ENCODE measurements at places on chromosomes 3 and 15.

DNA sequence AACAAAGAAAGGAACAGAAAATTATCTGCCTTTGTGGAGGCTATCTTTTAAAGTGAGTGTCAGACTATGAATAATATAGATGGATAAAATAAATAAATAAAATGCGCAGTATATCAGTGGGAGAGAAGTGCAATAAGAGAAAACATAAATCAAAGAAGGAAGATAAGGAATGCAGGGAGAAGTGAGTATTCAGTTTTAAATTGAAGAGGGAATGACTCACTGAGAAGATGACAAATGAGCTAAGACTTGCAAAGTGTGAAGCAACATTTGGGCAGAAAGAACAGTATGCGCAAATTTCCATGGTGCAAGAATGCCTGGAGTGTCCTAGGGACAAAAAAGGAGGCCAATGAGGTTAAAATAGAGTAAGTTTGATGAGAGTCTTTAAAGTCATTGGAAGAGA, 1300.1 kb upstream of the ALCAM start:
- no peak for DNase-seq

- no peak for DNase-seq
These were observed 161.0 kb downstream of the NAALADL2 start for GRCh38 chr3:175020101-175020500.

DNA sequence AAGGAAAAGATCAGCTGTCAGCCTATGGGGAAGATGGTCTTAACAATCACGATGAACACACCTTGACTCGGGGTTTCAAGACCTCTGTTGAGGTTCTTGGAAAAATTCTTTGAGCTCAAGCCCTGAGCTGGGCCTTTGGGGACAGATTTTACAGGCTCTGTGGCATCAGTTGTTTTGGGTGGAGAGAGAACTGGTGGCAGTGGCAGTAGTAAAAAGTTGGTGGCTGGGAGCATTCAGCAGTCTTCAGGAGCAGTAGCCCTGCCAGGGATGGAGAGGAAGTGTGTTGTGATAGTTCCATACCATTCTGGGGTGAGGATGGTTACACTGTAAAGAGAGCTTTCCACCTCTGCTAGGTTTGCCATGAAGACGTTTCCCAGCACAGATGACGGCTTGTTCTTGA, 4.9 kb upstream of the KY start:
- DNase-seq, result no peak

DNA sequence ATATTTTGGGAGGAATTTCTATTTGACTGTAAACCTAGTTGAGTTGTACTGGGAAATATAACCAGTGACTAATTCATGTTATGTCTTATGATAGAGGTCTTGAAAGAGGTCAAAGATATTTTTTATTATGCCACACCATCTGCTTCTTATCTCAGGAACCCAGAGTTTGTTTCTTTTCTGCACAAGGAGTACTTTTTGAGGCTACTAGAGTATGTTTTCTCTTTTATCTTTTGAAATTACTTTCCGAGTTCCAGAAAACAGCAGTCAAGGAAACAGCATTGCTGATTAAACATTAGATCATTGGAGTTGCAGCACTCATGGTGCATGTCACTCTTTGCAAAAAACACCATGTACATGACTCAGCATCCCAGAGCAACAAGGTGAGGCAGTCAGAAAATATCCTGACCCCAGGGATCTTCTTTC, 645.8 kb upstream of the NR2F2 start:
- no peak for DNase-seq

DNA sequence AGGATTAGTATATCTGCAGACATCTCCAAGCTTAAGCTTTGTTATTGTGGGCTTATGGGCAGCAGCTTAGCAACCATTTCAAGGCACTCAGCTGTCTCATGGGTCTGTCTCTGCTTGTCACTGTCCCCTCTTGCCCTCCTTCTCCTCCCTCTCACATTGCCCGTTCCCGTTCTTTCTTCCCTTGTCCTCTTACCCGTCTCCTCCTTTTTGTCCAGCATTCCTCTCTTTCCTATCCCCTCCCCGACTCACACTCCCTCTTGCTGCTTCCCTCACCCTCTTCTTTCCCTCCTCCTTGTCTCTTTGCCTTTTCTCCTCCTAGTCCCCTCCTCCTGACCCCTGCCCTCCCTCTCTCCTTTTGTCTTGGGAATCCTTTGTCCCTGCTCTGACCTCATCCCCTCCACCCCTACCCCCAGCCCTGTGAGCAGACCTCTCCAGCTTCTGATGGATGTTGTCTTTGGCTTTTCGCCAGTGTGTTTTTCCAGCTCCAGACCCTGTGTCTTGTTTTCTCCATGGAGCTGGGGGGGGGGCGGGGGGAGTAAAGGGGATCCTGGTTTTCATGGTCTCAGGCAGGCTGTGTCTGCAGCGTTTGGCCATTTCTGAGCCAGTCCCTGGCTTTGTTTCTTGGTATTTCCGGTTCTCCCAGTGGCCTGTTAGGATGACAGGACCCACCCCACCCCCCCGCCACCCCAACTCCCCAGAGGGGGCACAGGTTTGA, 47.9 kb upstream of the TRAK1 start:
- DNase-seq, result no peak

- DNase-seq, result no peak
These were observed 70.1 kb downstream of the HMCES start for GRCh38 chr3:129348734-129349133.

DNA sequence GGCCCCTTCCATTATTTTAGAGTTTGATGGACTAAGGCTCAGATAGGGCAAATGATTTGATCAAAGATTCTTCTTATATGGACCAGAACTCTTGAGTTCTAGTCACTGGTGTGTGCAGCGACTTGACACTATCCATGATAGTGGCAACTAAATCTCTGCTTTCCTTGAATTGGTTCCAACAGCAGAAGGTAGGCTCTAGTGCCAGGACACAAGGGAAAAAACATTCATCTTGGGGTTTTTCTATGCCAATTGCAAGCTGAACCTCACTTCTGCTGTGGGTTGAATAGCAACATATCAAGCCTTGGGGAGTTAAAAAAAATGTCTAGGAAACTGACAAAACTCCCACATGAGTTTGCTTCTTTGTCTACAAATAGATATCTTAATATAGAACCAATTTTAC, 35.1 kb downstream of the CTXND1 start:
- DNase-seq, result no peak

DNA sequence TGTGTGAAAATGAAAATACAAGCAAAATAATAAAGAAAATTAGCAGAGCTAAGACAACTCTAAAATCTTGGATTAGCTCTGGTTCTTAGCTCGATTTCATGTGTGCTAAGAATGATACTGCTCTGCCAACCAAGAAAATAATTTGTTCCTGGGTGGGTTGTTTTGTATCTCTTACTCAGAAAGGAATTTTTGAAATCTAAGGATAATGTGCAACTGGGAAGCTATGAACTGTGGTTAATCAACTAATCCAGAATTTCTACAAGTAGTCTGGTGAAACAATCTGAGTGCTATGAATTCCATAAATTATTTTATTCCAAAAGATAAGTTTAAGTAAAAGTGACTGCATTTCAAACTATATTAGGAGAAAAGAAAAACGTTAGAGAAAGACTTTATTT, 92.0 kb downstream of the TFDP2 start:
- no peak for DNase-seq

DNA sequence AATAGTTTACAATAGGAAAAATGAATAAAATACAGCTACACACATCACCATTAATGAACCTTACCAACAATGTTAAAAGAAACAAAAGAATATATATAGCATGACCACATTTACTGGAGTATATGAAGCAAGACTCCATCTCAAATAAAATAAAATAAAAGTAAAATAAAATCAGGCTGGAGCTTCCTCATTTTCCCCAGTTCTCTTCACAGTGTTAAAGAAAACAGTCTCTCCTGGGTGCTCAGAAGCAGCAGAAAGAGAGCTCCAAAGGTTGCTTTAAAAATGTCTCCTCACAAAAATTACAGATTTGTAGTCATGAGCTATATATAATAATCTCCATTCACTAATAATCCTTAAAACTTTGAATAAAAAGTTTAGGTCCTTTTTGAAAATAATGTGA, 48.8 kb downstream of the PIK3CB start:
- no peak for DNase-seq

GRCh38 chr15:88219623-88220022, 36.9 kb downstream of the NTRK3 start:
- DNase-seq, result no peak

- no peak for DNase-seq
These were observed 246.9 kb upstream of the AGTR1 start for GRCh38 chr3:148450819-148451218.

DNA sequence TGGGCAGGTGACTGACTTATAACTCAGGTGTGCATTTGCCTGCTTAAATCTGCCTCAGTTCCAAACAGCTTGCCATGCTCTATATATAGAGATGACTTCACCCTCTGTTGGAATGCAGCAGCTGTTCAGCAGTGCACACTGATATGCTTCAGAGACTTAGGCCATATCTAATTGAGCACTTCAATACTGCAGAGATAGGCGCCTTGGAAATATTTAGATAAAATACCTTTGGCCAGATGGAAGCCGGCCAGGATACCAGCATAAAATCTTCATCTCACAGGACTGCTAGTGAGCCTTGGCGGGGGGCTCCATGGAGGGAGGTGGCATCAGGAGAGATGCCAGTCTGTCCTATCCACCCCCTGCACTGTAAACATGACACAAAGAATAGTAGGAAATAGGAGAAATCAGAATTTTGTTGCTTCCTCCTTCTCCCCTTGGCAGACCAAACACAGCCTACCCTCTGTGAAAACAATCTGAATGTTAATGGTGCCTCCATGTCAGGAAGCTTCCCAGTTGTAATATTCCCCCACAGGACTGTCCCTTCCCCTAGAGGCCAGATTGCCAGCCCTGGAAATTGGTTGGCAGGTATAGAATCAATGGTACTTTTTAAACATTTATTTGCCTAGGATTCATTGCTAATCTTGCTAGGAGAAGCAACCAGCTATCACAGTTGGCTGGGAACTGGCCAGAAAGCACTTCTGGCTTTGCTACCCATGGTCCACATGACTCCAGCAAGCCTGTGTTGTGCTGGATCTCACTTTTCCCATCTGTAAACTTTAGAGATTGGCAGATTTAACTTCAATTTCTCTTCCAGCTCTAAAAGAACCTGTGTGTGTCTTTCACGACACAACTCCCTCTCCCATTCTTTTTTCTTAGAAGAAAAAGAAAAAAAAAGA, 215.5 kb upstream of the KCNMB2 start:
- no peak for DNase-seq

DNA sequence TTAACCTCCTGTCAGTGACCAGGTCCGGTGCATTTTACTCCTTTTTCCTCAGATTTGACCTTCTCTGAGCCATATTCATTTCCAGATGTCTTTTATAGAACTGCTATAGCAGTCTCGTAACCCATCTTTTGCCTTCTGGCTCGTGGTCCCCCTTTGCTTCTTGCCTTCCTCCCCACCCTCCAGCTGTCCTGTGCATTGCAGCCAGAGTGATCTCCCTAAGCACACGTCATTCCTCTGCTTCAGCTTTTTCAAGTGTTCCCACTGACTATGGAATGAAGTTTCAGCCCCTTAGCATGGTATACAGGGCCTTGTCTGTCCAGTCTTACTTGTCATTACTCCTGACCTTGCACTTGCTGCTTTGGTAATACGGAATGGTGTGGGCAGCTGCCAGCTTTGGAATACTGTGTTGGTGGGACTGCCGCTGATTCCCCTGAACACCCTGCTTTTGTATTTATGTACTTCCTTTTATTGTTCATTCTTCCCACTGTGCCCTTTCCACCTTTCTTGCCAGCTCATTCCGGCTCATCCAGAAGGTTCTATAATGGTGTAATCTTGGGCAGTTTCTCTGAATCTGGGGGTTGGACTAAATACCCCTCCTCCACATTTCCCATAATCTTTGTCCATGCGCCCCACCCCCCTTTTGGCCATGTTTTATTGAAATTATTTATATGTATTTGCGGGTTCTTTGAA, 38.9 kb downstream of the SLC25A26 start:
- no peak for DNase-seq
